Activated CD8-positive, alpha-beta T cell treated with anti-CD3 and anti-CD28 coated beads, Interleukin-2, amount 10 ng/mL, durations not matched to agents 7 days and 5 days (primary cell): ENCODE measurements at places on chromosomes 12 and 14.

GRCh38 chr14:65304963-65305362 is 107.6 kb upstream of the FUT8 start:
- no peak for DNase-seq

DNA sequence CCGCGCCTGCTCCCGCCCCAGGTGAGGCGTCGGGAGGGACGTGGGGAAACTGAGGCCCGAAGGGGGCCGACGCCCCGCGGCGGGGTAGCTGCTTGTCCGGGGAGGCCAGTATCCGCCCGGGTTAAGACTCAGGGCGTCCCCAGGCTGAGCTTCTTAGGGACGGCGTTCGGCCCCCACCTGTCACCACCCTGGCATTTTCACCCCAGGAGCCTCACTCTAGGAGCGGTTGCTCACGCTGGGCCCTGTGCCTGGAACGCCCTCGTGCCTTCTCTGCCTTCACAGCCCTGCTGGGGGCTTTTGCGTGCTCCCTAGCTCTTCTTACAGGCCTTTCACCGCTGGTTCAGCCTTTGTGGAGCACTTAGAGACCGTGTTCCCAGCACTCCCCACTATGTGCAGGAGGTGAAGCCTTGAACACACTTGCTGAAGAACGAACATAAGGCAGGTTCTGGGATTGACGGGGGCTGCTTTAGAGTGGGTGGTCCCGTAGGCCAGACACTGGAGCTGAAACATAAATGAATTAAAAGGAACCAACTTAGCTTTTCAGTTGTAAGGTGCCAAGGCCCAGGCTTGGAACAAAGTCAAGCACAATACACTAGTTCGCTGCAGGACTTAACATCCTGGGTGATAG is 601 bp downstream of the ZNF839 start:
- DNase-seq = peak; percentile 54

GRCh38 chr14:70685474-70686197 is 43.9 kb downstream of the TTC9 start:
- no peak for DNase-seq

GRCh38 chr12:46965880-46966279 is 113.5 kb upstream of the PCED1B start:
- no peak for DNase-seq

DNA sequence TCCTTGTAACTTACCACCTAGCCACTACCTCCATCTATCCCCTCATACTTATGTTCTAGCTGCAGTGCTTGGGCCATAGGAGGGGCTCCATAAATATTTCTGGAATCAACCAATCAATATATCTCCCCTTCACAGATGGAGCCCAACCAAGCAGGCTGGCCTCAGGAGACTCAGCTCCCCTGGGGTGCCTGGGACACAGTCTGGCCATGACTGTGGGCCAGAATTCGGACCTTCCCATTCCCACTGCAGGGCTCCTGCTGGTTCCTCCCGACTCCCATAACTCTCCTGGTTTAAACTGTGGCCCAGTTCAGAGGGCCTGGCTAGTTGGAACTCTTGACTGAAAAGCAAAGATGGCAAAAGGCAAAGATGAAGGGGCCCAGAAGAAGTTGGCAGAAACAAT is 13.0 kb downstream of the TTC7B start:
- no peak for DNase-seq
